ENCODE measurements at places on chromosomes 13 and 19.

DNA sequence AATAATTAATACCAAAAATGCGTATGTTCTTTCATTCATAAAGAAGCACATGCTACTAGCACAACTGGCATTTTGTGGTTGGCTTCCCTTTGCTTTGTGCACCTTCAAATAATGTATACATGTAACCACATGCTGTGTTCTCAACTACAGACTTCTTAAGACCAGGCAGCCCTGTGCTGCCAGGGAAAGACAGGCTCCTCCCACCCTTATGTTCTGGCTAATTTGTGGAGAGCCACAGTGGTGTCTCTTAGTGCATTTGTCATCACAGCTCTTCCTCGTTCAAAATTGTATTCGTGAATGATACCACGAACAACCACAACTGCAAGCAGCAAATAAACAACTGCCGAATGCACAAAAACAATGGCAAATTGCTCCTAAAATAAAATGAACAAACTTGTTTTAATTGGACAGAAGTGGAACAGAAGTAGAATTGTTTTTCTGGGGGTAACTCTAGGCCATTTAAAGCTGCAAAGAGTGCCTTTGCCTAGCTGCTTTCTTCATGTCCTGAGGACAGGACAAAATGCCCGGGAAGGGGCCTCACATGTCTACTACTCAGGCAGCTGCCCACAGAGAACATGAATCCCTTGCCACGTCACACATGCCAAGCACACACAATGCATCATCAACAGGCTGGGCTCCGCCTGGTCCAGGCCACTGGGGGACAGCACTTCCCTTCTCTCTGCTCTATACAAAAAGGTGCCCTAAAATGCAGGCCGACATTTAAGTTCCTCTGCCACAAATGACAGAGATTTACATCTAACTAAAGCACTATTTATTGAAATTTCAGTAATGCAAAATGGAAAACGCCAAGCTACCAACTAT, 21.7 kb downstream of the IRS2 start:
- peak; percentile 67 for DNase-seq

- peak; percentile 73 for DNase-seq
Observed at GRCh38 chr19:2391118-2391725, 31.2 kb downstream of the TMPRSS9 start.

GRCh38 chr19:19463348-19464117, 51.8 kb downstream of the TSSK6 start:
- no peak for DNase-seq

DNA sequence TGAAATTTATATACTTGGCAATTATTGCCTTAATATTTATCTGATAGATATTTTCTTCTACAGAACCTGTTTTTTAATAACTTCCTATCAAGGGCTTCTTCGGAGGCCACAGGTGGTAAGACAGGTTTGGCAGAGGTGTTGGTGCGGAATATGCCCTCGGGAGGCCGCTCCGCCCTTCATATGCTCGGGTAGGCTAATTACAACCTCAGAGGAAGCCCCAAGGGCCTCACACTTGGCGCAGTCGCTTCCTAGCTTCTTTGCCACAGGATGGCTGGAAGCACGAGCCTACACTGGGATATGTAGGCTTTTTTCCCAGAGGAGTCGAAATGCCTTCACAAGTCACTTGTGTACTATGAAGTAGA, 68.8 kb downstream of the LMO7 start:
- no peak for DNase-seq

DNA sequence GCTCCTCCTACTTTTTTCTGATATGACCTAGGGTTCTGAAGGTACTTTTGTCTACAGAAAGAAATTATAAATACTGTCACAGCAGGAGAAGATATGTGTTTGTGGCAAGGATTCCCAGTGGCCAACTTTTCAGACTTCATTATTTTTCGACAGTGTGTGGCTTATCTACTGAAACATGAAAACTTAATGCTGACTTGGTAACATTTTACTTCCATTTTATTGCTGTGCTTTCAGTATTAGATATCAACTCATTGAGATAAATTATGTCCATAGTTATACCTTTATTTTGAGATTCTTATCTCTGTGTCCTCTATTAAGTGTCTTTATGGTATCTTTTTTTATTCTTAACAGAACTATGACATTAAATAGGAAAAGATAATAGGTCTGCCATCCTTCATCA, 700.0 kb downstream of the PCDH9 start:
- DNase-seq: no peak

- no peak for DNase-seq
Observed at GRCh38 chr19:43782311-43782660, 1.5 kb upstream of the KCNN4 start.

DNA sequence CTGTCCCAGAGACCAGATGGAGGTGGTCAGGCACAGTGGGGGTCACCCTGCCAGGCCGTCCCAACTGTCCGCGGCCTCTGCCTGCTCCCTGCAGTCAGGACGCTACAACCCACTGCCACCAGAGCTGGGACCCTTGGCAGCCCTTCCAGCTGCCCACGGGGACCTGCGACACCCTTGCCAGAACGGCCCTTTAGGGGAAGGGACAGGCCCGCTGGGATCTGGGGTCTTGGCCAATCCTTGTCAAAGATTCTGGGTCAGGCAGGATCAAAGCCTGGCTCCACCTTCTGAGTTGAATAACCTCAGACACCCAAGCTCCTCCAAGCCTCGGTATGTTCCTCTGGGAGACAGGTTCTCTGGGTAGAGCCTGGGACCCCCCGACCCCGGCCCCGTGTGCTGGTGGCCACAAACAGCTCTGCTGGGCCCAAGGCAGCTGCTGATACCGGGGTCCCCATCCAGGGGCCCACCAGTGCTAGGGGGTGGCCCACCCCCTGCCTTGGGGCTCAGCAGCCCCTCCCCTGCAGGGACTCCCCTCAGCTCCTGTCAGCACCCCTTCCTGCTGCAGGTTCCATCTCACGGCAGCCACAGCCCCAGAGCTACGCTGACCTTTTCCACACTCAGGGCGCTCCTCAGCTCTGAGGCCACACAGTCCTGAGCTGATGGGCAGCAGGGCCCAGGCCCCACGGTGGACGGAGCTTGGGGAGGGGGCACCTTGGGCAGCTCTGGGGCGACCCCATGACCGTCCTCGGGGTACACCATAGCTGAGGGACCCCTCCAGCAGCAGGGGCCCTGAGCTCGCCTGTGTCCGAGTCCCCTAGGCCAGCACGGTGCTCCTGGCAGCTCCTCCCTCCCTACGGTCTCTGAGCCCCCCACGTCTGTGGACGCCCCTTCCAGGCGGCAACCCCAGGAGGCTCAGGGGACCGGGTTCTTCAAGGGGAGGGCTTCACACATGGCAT, 18.4 kb downstream of the SBNO2 start:
- no peak for DNase-seq

DNA sequence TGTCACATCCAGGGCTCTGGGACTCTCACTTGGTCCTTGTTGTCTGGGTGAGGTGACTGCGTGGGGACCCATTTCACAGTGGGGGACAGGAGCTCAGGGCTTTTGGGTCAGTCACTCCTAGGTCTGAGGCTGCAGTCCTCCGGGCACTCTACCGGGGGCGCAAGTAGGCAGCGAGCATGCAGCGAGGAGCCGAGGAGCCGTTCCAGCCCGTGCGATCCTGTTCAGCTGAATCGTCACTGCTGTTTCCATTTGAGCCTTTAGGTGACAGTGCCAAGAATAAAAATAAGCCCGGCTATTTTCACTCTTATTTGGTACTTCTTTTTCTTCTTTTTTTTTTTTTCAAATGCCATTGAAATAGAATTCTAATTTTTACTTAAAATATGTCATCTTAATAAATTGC, 126.5 kb downstream of the ZNF536 start:
- DNase-seq: no peak

DNA sequence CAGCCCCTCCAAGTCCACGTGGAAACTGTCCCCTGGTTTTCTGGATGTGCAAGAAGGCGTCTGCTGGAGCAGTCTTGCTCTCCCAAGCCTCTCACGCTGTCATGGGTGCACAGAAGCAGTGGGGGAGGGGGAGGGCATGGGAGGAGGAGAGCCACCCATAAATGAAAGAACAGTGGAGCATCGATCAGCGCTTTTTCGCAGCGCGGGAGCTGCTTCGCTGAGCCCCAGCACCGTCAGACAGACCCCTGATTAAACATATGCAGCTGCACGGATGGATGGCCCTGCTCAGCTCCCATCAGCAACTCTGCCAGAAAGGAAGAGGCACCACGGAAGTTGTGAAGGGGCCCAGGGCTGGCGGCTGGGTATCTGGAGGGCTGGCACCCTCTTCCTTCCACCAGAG, 264.9 kb downstream of the UQCRFS1 start:
- no peak for DNase-seq

DNA sequence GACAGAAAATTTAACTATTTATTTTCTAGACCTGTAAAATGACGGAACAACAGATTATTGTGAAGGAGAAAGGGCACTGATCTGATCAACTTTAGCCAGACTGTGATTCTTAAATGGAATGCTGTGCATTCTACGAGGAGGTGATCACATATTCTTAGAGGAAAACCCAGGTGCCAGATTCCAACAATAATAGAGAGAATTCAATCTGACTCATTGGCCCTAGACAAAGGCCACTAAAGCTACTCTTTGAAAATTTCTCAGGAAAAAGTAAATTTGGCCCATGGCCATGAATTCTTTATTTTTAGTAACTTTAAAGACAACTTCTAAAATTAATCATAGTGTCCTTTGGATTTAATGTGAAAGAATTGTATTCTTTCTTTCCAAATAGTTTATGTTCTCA, 58.6 kb upstream of the POSTN start:
- no peak for DNase-seq

- DNase-seq: no peak
Observed at GRCh38 chr19:51508059-51508733, 6.6 kb upstream of the SIGLEC12 start.

DNA sequence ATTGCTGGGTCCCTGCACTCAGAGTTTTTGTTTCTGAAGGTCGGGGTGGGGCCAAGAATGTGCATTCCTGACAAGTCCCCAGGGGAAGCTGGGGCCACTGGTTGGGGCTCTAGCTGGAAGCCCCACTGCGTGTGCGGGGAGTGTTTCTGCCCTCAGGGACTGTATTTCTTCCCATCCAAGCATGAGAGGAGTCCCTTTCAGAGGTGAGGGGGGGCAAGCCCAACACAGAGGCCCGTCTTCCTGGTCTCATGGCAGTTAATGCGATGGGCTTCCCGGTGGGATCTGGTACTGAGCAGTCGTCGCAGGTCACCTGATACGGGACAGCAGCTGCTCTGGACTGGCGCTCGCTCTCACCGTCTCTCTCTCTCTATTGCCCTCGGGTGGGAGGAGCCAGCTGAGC, 50.4 kb downstream of the GPR12 start:
- DNase-seq: no peak

DNA sequence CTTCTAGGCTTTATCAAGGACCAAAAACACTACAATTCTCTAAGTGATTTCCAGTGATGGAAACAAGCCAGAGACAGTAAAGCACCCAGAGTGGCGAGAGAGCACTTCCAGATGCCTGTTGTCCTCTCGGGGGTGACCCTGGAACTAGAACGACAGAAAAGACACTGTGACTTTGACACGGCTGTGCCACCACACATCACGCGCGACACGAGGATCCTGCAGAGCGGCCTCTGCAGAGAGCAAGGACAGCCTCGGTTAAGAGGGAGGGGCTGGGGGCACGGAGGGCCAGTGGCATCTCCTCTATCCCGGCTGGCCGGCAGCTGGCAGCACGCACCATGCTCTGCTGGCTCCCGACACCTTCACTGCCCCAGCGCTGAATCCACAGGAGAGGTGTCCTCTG, 42.3 kb downstream of the SUGP2 start:
- no peak for DNase-seq

DNA sequence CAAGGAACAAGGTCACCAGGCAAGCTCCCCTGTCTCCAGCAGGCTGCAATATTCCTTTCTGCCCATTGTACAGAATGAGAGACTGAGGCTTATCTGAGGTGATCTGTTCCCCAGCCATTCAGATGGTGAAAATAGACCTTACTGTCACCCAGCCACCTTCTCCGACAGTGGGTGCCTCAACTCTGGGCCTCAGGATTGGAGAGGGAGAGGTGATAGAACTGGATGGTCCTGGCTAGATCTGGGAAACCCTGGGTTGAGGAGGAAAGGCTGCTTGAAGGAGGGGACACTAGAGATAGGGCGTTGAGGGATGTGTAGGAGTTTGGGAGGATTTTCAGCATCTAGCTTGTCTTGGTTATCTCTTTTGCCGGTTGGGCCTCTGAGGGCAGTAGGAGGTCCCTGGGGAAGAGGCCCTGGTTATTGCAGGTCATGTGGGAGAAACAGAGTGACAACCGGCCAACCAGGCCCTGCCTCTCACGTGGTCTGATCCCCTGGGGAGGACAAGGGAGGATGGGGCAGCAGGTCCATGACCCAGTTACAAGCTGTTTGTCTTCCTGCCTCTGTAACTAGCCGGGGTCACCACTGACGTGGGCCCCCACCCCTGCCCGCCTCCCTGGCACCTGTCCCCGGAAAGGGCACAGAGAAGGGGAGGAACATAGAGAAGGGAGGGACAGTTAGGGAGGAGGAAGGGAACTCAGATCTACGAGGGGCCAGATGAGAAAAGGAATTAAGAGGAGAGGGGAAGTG, 8.2 kb downstream of the NFIC start:
- DNase-seq: no peak

Measured in cerebellum (tissue), 4 donors.